ENCODE measurements at places on chromosomes 12 and 14. TPM values are rescaled to one million over a fixed set of nuclear protein-coding genes. Genes with fewer than 3 reads are reported as not detected.
A peak's percentile ranks its signal among the peaks of the same experiment; 100 is the strongest.

DHRS2 gene
- total RNA-seq = 0.18 TPM

- DNase-seq = no peak
These were observed 86.4 kb downstream of the ST8SIA1 start for GRCh38 chr12:22248121-22248520.

GRCh38 chr14:35725930-35726329 is 83.2 kb downstream of the RALGAPA1 start:
- no peak for DNase-seq

DNA sequence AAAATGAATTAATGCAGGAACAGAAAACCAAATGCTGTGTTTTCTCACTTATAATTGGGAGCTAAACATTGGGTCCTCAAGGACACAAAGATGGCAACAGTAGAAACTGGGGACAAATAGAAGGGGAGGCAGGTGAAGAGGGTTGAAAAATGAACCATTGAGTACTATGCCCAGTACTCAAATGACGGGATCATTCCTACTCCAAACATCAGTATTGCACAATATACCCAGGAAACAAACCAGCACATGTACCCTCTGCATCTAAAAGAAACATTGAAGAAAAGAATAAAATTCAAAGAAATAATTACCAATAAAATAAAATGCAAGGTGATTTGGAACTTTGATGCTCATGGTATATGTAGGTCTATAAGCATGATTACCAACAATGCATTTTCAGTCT is 110.8 kb downstream of the LMO3 start:
- no peak for DNase-seq

- DNase-seq = no peak
These were observed 372.9 kb upstream of the TMEM132C start for GRCh38 chr12:127893895-127894609.

KRT1 gene
- total RNA-seq = not detected

CLEC4C gene
- not detected for total RNA-seq

DNA sequence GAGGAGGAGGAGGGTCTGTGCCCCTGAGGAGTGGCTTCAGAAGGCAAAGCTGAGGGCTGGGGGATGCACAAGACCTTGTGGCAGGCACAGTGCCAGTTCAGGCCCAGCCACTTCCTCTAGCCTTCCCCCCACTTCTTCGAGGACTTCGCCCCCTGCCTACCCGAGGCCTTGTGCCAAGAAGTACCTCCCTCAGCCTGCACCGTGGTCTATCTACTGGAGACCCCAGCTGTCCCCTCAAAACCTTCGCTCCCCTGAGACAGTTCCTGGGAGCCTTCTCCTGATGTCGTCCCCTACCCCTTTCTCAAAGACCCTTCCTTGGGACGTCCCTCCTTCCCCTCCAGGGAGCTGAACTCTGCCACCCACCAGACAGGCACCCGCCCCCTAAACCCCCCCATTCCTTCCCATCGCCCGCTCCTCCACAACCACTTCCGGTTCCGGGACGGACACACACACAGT is 604 bp downstream of the ZNF384 start:
- peak; percentile 13 for DNase-seq

EPYC gene
- total RNA-seq = not detected
